H7 (cell line): ENCODE measurements at places on chromosomes 3 and 15.

GRCh38 chr3:6228958-6229683, 631.8 kb upstream of the GRM7 start:
- DNase-seq = no peak

GRCh38 chr15:31387092-31387478, 60.5 kb downstream of the KLF13 start:
- no peak for DNase-seq

GRCh38 chr15:52256930-52257733, 38.5 kb downstream of the MYO5C start:
- DNase-seq = peak; percentile 43

- no peak for DNase-seq
Observed at GRCh38 chr15:51171634-51171932, 76.9 kb upstream of the TNFAIP8L3 start.

- DNase-seq = no peak
Observed at GRCh38 chr15:79973456-79974195, 2.6 kb upstream of the BCL2A1 start.

DNA sequence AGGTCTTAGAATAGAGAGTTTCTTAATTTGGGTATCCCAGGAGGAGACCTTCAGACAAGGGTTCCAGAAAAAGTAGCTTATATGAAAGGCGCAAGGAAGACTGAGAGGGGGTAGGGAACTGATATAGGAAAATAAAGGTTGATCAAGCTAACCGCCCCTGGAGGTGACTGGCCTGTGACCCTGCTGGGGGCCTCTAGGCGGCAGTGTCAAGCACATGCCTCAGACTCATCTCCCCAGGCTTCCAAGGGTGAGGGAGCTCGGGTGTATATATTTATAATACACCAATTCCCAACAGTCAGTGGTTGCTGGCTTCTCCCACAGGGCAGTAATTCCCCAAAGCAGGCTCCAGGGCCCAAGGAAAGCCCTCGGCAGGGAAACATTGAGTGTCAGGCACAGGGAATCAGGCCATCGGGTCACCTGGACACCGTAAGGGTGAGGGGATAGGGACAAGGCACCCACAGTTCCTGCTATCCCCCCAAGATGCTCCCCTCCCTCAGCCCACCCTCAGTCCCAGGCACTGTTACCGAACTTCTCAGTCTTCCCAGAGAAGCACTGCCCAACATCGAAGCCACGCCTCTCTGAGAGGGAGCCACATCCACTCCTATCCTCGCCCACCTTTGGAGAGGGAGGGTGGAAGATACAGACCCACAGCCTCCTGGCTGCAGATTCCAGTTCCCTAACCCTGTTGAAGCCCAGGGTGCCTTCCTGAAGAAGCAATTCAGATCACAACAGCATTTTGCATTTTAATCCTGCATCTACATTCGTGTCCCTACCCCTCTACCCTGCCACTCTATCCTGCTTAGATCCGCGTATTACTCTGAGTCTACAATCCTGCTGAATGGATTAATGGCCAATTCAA, 19.5 kb upstream of the CAV3 start:
- DNase-seq = peak; percentile 81

GRCh38 chr3:10319251-10319650, 1.7 kb downstream of the SEC13 start:
- no peak for DNase-seq

- DNase-seq = no peak
Observed at GRCh38 chr15:34603095-34603494, 19.6 kb upstream of the GOLGA8B start.

DNA sequence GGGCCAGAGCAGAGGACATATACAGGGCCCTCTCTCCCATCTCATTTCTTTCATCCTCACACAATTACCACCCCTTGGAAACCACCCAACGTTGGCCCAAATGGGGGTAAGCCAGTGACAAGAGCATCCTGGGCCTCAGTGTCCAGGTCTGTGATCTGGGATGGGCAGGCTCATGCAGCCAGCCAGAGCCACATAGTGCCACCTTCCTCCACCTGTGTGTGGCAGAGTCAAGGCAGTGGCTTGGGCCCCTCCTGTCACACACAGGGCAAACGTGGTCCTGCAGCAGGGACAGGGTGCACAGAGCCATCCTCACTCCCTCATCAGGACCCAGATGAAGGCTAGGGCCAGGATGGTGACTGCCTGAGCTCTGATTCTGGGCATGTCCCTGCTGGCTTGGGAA, 2.3 kb upstream of the MYL3 start:
- DNase-seq = no peak

- peak; percentile 57 for DNase-seq
Observed at GRCh38 chr15:40477642-40478327, 7.0 kb downstream of the CHST14 start.

GRCh38 chr3:119175872-119176756, 2.7 kb downstream of the UPK1B start:
- DNase-seq = no peak

DNA sequence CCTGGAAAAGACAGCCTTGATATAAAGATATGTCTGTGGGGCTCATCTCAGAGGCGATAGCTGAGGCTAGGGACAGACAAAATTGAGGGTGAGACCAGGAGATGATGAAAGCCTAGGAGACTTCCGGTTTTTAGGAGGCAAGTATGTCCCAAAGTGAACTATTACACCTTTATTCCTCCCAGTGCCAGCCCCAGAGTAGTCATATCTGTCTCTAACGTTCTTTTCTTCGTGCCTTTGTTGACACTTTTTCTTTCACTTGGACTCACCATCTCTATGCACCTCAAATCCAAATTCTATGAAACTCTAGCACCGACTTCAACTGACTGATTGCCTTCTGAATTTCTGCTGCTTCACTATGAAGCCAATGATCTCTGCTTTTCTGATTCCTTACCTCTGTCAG, 93.8 kb upstream of the RASGRP1 start:
- DNase-seq = no peak

DNA sequence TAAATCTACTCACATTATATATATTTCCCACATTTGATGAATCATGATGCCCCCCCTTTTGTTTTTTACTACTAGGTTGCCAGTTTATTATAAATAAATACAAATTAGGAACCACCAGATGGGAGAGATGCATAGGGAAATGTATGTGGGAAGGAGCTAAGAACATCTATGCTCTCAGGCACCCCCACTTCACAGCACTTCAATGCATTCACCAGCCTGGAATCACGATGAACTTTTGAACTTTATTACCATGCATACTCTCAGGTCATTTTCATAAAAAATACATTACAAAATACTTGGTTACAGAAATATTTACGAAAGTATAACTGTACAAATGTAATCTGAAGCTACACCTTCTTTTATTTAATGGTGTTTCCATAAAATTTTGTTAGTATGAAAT, 988.0 kb upstream of the EPHA6 start:
- no peak for DNase-seq

- no peak for DNase-seq
Observed at GRCh38 chr3:80556763-80557162, 789.0 kb upstream of the ROBO1 start.

GRCh38 chr15:101059381-101060341, 140.5 kb downstream of the LRRK1 start:
- peak; percentile 64 for DNase-seq

DNA sequence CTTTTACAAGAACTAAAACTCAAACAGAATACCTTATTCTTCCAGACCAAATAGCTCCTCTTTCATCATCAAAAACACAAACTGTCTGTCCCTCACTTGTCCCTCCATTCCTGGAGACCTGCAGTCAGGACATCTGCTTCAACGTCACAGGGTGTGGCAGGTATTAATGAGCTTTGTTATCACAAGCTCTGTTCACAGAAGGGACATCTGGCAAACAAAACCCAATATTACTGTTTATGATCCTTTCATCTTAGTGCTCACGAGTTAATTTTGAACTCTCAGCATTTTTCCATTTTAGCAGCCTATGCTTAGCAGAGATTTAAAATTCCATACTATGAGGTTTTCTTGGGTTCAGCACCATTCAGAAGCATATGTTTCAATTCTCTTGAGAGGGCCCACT, 32.9 kb downstream of the AP3S2 start:
- DNase-seq = no peak

DNA sequence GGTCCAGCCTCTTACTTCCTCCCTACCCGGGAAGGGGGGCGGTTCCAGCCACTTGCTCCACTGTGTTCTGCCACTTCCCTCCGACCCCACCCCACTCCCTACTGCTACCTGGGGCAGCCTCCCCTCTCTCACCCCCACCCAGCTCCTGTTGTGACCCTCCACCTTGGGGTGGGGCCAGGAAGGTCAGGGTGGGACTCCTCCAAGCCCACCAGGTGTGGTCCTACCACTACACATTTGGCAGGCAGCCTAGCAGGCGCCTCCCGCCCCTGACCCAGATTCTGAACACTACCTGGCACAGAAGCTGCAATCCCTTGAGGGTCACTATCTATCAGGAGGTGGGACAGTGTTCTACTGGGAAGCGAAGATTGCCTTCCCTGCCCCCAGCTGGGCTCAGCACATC, 13.7 kb upstream of the RAF1 start:
- peak; percentile 39 for DNase-seq

GRCh38 chr3:195154793-195155535, 116.0 kb downstream of the XXYLT1 start:
- DNase-seq = peak; percentile 69

DNA sequence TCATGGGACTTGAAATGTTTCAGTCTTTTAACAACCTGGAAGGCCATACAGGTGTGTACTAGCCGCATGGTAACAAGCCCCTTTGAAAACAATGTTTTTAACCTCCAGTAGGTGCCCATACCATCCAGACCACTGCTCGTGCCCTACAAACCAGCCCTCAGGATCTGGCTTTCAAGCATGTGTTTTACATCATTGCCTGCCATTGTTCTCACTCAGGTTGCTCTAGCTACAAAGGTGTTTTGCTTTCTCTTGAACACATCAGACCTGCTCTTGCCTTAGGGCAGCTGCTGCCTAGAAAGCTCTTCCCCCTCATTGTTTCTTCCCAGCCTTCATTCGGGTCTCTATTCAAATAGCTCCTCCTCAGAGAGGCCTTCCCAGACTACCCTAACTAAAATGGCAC, 32.3 kb upstream of the MAP3K13 start:
- DNase-seq = no peak

GRCh38 chr3:103047640-103048039, 612.8 kb downstream of the ZPLD1 start:
- DNase-seq = no peak

- no peak for DNase-seq
Observed at GRCh38 chr3:47586746-47587145, 8.1 kb upstream of the CSPG5 start.

- DNase-seq = no peak
Observed at GRCh38 chr3:157369727-157370421, 66.8 kb upstream of the PTX3 start.

GRCh38 chr3:139374099-139374498, 15.3 kb downstream of the COPB2 start:
- DNase-seq = no peak

DNA sequence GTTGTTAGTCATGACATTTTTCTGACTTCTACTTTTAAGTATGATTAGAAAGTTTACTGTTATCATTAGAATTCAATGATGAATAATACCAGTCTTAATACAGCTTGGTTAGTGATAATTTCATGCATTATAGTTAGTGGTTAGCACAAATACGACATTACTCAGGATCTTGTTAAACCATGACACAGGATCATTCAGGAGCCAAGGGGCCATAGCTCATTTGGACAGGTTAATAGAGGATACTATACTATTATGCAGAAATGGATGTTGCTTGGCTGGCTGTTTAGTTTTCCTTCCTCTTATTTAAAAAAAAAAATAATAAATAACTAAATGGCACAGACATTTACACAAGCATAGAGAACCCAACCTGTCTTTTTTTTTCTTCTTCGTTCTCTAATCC, 55.5 kb downstream of the NSUN3 start:
- DNase-seq = no peak

- peak; percentile 73 for DNase-seq
Observed at GRCh38 chr3:120449701-120450599, 842 bp downstream of the FSTL1 start.

DNA sequence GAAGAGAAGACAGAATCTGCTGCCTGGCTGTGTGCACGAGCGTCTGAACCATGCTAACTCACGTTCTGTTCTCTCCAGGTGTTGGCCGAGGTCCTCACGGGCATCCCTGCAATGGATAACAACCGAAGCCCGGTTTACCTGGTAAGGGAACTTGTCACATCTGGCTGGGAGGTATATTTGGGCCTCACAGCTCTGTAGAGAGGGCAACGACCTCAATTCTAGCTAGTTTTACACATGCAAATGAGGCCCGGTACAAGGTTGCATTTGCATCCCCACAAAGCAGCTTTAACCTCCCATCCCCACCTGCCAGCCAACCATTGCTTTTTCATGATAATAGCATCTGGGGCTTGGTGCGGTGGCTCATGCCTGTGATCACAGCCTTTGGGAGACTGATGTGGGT, 22.0 kb upstream of the TATDN2 start:
- peak; percentile 88 for DNase-seq

DNA sequence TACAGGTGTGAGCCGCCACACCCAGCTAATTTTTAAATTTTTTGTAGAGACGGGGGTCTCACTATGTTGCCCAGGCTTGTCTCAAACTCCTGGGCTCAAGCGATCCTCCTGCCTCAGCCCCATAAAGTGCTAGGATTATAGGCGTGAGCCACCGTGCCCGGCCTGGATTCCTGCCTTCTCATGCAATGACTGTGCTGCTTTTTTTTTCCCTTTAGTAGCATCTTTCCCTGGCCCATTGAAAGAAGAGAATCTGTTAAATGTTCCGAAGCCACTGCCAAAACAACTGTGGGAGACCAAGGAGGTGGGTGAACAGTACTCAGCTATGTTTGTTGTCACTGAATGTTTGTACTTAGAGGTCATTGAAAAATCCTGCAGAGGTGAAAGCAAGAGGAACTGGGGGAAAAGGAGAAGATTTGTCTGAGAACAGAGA, 88.0 kb downstream of the CRTC3 start:
- no peak for DNase-seq

GRCh38 chr3:182862159-182862860, 69.0 kb downstream of the ATP11B start:
- DNase-seq = no peak

DNA sequence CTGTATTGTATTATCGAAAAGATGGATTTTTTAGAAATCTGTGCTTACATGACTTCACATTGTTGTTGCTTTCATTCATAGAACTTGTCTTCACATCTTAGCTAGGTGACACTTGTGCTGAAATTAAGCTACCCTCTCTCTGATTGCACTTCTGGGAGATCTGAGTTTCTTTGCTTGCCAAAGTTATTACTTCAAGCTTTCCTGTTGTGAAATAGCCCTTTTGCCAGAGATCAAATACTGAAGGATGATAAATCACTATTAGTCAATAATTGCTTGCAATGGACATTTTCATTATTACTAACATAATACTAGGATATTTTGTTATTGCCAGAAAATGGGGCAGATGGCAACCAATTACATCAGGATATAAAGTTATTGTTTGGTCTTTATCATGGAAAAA, 34.7 kb downstream of the PIK3CA start:
- DNase-seq = no peak
